CD4-positive, CD25-positive, alpha-beta regulatory T cell (primary cell): ENCODE measurements at places on chromosomes 11 and 22. TPM values are rescaled to one million over a fixed set of nuclear protein-coding genes. Genes with fewer than 3 reads are reported as not detected.

DNA sequence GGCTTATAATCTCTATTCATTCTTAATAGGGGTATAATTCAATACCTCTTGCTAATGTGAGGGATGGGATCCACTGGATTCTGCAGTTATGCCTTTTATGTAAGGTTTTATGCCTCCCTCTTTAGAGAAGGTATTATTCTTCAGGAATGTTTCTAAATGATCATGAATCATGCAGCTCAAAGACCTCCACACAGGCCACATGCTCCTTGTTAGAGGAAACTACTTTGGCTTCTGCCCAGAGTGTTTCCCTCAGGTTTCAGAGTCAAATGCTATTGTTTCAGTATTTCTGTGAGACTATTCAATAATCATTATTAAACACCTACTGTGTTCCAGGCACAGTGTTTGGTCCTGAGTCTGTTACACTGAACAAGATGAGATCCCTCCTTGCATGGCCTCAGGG, 115.9 kb downstream of the RAB38 start:
- no peak overlapping the region for H3K27ac ChIP-seq
- no peaks in the 10 kb centered on the region for H3K4me1 ChIP-seq
- no peaks in the 10 kb centered on the region for H3K36me3 ChIP-seq
- no peak for DNase-seq

TSG101 gene
- total RNA-seq: 18.8 TPM

C11orf87 gene
- not detected for total RNA-seq

GRCh38 chr11:46520971-46521745, 72.7 kb downstream of the AMBRA1 start:
- no peaks in the 10 kb centered on the region for H3K4me1 ChIP-seq
- H3K27ac ChIP-seq: no peak overlapping the region
- DNase-seq: no peak
- H3K36me3 ChIP-seq: peaks cover 6% of the 10 kb centered on the region

DNA sequence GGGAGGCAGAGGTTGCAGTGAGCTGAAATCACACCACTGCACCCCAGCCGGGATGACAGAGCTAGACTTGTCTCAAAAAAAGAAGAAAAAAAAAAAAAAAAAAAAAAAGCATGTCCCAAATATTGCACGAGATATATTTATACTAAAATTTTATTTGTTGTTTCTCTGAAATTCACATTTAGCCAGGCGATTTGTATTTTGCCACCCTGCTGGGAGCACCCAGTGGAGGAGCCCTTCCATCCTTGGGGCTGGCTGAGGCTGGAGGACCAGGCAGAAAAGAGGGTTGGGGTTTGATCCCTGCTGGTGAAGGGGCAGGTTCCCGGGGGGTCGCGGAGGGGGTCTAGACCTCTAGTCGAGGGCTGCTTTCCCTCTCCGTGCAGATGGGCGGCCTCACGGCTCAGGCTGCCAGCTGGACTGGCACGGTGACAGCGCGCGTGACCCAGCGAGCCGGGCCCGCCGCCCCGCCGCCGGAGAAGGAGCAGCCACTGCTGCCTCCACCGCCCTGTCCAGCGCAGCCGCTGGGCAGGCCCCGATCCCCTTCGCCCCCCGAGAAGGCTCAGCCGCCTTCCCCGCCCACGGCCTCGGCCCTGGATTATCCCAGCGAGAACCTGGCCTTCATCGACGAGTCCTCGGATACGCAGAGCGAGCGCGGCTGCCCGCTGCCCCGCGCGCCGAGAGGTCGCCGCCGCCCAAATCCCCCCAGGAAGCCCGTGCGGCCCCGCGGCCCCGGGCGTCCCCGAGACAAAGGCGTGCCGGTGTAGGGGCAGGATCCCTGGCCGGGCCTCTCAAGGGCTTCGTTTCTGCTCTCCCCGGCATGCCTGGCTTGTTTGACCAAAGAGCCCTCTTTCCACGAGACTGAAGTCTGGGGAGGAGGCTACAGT, 952 bp upstream of the CATSPERZ start:
- DNase-seq: peak; percentile 22
- peaks cover 31% of the 10 kb centered on the region for H3K4me1 ChIP-seq
- H3K27me3 ChIP-seq: peaks cover 23% of the 10 kb centered on the region

GRCh38 chr11:35425603-35426212, 6.3 kb upstream of the SLC1A2 start:
- no peaks in the 10 kb centered on the region for H3K4me1 ChIP-seq
- peaks cover 40% of the 10 kb centered on the region for H3K27me3 ChIP-seq
- DNase-seq: no peak
